HL-60 (cell line): ENCODE measurements at places on chromosomes 2 and 18.
A peak's percentile ranks its signal among the peaks of the same experiment; 100 is the strongest.

GRCh38 chr18:45785134-45785533 is 40.3 kb upstream of the SIGLEC15 start:
- no peak for DNase-seq

- DNase-seq: no peak
Observed at GRCh38 chr2:42954227-42954962, 162.0 kb upstream of the HAAO start.

DNA sequence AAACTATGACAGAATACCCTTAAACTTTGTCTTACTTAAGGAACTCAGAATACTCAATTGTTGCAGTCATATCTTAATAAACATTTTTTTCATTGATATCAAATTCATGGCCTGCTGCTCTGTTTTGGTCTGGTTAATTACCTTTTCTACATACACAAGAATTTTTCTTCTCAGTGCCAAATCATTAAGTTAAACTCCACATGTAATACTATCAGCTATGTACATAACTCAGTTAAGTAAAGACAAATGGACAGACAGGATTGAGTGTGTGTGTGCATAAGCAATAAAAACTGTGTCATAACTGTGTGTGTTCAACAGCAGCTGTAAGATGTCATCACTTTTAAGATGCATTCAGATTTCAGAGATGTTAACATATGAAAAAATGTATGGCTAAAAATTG is 34.4 kb downstream of the VRK2 start:
- DNase-seq: no peak

DNA sequence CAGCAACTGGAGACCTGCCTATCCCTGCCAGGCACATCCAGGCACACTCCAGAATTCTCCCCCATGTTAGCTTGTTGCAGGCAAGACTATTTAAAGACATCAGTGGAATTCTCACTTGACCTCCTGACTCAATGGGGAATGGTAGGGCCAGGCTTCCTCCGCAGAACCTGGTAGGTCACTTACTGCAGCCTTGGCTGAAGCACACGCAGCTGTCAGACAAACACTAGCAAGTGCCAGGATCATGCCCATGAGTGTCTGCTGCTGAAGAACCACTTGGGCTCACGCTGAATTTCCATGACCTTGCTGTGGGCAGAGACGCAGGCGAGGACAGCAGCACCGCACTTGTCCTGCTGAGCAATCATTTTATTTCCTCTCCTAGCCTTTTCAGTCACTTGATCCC is 3.2 kb downstream of the LRRC30 start:
- DNase-seq: no peak

DNA sequence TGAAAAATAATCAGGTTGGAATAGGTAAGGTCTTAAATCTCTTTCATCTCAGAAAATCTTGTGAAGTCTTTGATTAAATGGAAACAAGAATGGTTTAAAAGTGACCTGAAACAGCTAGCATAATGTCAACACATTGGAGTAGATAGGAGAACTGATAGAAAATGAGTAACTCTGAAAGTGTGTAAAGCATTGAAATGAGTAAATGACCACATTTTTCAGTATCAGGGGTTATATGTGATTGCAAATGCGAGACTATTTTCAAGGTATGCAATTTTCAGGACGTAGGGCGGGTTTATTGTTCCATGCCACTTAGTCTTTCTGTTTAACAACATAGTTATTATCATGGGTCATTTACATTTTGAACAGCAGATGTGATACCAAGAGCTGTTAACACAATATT is 1383.2 kb downstream of the LRP1B start:
- no peak for DNase-seq

- DNase-seq: peak; percentile 7
Observed at GRCh38 chr2:21042958-21043743, 722 bp downstream of the APOB start.

DNA sequence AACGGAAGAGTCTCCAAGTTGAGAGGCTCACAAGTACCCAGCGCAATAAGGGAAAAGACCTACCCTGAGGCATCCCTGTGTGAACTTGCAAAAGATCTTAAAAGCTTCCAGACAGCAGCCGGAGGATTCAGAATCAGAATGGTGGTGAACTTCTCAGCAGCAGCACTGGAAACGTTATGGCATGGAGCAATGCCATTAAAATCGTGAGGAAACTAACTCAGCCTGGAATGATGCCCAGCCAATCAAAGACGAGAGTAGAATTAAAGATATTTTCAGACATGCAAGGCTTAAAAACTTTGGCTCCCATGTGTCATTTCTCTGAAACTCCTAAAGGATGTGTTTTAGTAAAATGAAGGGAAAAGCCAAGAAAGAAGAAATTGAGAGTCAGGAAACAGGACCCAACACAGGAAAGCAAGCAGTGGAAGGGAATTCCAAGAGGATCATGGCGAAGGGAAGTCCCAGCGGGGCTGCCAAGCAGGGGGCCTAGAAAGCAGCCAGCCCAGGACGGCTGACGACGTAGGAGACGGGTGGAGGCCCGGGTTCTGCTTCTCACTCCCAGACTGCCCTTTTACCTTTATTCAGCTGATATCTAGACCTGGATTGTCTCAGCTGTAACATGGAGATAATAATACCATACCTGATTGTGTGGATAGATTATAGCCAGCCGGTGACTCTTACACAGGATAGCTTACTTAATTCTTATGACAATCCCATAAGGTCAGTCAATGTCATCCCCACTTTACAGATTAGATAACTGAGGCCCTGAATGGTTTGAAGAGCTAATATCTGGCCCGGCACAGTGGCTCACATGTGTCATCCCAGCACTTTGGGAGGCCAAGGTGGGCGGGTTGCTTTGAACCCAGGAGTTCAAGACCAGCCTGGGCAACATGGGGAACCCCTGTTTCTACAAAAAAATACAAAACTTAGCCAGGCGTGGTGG is 92.8 kb downstream of the ASAP2 start:
- DNase-seq: no peak

DNA sequence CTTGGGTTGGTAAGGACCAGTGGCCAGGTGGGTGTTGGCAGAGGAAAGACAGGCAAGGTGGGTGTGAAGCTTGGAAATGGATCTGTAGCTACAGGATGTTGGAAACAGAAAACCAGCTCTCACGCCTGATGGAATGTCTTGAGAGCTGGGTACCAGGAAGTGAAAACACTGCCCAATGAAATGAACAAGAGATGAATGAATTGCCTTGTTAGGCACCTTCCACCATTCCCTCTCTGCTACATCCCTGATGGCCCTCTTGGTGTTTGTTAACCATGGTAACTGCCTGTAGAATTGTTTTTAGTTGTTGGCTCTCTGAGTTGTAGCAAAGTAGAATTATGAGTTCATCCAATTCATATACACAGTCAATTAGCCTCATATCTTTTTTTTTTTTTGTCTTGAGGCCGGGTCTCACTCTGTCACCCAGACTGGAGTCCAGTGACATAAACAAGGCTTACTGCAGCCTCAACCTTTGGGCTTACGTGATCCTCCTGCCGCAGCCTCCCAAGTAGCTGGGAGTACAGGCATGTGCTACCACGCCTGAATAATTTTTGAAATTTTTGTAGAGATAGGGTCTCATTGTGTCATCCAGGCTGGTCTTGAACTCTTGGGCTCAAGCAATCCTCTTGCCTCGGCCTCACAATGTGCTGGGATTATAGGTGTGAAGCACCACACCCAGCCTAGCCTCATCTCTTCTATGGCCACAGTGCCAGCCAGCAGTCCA is 9.5 kb downstream of the KCMF1 start:
- no peak for DNase-seq

DNA sequence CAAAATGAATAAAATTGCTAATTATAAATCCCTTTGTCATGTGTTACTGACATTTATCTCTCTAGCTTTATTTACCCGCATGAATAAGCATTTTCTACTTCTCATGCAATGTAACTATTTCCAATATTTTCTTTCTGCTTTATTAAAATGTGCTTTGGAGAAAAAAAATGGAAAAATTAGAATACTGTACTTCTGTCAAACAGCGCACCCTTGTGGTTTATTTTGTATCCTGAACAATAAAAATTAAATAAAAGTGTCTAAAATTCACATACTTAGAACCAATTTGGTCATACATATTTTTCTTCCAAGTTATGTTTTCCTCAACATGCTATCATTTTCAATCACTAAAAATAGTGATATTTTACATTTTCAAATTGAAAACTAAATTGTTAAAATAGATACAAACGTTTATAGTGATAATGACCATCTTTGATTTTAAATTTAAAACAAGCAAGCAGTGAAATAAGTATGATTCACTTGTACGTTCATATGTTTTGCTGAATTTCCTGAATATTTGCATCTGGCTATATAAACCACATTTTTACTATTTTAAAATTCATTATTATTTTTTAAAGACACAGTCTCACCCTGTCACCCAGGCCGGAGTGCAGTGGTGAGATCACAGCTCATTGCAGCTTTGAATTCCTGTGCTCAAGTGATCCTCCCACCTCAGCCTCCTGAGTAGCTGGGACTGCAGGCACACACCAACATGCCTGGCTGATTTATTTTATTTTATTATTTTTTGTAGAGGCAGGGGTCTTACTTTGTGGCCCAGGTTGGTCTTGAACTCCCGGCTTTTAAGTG is 95.9 kb upstream of the GRB14 start:
- DNase-seq: no peak

DNA sequence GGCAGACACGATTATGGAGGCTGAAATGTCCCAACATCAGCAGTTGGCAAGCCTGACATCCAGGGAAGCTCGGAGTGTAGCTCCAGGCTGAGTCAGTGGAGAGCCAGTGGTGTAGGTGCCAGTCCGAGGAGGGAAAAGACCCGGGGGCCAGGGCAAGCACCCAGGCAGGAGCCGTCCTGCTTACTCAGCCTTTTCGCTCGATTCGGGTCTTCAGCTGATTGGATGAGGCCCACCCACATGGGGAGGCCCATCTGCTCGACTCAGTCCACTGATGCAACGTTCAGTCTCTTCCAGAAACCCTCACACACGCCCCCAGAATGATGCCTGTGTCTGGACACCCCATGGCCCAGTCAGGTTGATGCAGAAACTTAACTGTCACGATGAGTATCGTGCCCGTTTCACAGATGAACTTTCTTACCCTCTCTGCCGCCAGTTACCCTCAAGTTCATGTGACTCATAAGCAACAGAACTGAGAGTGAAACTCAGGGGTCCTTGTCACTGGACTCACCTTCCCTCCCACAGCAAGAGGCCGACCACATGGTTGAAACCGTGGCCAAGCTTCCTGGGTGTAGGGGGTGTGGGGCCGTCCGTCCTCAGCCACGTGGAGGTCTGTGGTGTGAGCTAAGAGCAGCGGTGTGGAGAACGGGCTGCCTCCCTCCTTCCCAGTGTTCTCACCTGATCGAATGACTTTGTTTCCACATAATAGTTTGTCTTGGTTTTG is 197.4 kb upstream of the HDAC4 start:
- no peak for DNase-seq

DNA sequence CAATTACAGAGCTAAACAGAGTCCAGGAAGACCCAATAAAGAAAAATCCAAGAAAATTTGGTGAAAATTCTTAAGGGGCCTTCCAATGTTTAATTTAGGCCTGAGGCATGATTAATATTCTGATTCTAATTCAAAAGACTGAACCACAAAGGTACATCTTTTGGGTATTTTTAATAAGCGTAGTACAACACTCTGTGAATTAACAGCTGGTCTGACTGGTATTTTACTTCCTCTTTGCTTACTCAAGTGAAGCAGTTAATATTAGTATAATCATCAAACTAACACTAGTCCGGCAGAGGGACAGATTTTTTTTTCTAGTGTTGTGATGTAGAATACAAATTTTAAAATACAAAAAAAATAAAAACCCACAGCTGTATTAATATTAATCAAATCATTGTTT is 652.9 kb downstream of the NR4A2 start:
- DNase-seq: no peak

DNA sequence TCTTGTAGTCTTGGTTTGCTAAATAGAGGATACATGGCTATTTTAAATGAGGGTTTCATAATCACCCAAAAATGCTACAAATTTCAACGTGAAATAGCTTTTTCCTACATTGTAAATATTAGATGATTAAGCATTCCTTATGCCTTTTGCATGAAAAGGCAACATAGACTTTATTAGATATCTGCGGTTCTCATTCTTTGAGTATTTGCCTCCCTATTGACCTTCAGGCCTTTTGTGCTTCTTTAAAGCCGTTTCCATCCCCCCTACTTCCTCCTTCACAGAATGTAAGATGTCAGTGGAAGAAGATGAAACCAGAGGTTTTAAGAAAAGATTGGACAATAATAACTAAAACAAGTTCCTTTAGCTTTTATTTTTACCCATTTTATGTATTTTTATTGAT is 144.1 kb downstream of the UBE2E3 start:
- DNase-seq: no peak

DNA sequence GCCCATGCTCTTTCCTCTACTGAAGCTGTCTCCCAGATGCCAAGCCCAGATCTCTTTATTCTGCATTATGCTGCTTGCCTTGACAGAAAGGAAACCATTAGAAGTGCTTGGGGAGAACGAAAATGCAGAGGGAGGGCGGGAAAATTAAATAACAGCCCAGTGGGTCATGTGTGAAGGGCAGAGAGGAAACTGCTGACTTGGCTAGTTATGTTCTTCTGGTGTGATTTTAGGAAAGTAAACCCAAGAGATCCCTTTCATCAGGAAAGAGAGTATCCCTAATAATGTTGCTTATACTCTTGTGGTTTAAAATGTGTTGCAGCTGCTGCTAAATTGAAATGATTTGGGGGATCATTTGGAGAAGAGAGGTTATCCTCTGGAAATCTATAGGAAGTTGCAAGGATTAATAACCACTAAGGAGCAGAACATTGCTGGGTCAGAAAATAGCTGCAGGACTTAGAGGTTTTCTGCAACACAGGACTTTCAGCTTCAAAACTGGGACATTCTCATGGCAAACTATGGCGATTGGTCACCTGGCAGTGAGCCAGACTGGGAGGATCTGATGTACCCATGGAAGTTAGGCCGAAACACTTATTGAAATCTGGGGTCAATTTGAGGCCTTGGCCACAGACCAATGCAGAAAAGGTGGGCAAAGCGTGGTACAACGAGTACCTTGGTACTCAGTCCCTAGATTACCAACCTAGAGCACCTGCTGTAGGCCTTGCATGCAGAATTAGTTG is 172.2 kb downstream of the TMEM247 start:
- DNase-seq: no peak

DNA sequence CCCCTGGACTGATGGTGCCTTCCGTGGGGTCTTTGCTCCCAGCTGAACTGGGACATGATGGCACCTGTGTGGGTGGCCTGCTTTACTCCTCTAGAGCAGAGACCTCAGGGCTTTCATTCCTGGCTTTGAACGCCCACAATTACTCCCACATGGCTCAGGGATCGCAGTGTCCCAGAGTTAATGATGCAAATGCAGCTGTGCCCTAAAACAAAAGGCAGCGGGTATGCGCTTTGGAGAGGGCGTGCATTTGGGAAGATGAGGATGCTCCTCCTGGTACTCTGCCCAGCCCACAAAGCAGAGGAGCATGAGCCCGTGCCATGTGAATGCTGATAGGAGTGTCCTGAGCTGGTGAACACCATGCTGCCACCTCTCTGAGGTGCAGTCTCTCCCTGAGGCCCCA is 173.4 kb downstream of the FHOD3 start:
- no peak for DNase-seq

GRCh38 chr18:58694720-58695468 is 23.6 kb downstream of the MALT1 start:
- no peak for DNase-seq
